Hypothalamus (tissue), 51 donors: ENCODE measurements at places on chromosomes 7 and 10.

DNA sequence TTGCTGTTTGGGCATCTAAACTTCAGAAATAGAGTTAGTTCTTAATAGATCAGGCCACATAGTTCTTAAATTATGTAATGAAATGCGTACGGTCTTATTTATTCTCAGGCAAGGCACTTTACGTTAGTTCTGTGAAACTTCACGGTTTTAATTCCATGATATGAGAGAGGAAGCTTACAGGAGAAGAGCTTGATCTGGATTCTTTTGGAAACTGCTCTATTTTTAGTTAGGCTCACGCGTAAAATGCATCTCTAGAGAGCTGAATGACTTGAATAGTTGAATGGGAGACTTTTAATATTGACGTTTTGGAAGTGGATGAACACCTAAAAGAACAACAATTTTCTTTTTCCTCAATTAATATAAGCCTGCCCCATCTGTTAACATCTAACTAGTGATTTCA, 71.1 kb downstream of the PRKG1 start:
- no peak for DNase-seq

- no peak for DNase-seq
Observed at GRCh38 chr7:37128327-37129034, 320.2 kb downstream of the ELMO1 start.

DNA sequence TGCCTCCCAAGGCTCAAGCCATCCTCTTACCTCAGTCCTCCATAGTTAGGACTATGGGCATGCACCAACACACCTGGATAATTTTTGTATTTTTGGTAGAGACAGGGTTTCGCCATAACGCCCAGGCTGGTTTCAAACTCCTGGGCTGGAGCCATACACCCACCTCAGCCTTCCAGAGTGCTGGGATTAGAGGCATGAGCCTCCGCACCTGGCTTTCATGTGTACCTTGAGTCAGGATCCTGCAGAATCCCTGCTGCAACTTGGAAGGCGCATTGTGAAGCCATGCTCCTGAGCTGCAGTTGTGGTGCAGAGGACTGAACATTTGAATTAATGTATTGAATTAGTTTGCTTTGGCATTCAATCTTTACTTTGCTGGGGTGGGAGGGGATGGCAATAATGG, 29.4 kb upstream of the NMT2 start:
- no peak for DNase-seq

DNA sequence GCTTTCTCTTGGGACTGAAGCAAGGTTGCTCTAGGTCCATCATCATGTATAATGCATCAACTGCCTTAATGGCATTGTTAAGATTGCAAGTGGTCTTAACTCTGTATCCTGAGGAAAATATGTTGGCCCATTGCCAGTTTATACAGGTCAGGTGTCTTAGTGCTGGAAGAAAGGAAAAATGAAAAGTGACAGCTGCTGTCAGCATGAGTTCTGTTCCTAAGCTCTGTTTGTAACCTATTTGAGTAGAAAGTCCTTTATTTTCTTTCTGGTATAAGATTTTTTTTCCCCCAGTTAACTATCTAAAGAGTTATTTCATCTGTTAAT, 127.2 kb downstream of the SRI start:
- DNase-seq: no peak

DNA sequence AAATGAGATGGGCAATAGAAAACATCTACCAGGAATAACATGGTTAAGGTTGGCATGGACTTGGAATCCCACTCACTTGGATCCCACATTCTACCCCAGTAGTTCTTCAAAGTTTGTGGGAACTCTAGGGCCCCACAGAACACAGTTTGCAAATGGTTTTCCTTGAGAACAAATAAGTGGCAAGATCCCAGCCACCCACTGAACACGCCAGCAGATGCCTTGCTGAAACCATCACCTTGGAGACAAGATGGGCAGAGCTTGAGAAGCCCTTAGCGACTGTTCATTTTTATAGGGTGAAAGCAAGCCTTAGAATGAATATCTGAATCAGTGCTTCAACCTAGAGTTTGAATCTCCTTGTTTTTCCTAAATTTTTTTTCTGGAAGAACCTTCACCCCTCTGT, 349.1 kb downstream of the RPS24 start:
- DNase-seq: no peak

DNA sequence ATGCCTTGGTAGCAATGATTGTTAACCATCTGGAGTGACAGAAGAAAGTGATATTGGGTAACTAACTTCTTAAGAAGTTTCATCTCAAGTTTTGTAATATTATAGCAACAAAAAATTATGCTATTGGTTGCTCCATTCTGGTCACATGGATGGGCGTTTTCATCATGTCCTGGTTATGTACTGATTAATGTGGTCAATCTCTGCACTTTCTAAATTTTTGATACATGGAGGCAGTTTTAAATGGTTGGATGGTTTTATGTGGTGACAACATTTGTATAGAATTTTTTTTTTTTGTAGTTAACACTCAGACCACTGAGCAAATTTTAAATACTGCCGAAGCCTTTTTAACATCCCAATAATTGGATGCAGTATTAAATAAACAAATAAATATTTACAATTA, 55.2 kb upstream of the CCAR1 start:
- no peak for DNase-seq

- DNase-seq: no peak
Observed at GRCh38 chr10:117663750-117664149, 121.2 kb downstream of the EMX2 start.

DNA sequence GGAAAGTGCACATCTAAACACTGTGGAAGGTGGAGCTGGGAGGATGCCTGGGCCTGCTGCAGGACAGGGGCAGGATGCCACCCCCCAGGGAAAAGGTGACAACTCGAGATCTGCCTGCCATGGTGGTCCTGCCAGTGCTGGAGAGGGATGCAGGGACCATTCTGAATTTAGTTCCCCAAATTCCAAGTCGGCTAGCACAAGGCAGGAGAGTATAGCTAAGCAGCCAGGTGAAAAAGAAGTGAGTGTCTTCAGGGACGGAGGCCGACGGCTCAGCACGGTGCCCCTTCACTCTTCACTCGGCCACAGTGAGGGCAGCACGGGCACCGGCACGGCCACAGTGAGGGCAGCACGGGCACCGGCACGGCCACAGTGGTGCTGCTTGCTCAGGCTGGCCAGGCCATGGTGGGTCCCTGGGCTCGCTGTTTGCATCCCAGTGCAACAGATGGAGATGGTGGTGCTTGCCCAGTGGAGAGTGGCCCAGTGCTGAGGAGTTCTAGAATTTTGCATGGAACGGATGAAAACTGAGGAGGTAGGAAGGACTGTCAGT, 161.3 kb upstream of the SHH start:
- no peak for DNase-seq

DNA sequence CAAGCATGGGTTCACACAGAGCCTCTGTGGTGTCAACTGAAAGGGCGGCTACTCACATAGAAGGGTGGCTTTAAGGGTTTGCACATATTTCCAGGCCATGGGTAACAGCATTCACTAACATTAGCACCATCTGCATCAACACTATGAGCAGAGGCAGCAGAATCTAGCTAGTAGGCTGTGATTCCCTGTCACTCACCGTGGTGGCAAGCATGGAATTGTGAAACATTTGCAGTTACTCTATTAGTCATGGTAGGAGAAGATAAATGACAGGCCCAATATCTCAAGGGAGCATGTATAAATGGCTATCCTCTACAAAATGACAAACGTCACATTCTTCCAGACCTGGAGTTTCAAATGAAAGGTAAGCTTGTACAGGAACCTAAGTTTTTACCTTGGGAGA, 32.2 kb upstream of the CUBN start:
- DNase-seq: no peak

DNA sequence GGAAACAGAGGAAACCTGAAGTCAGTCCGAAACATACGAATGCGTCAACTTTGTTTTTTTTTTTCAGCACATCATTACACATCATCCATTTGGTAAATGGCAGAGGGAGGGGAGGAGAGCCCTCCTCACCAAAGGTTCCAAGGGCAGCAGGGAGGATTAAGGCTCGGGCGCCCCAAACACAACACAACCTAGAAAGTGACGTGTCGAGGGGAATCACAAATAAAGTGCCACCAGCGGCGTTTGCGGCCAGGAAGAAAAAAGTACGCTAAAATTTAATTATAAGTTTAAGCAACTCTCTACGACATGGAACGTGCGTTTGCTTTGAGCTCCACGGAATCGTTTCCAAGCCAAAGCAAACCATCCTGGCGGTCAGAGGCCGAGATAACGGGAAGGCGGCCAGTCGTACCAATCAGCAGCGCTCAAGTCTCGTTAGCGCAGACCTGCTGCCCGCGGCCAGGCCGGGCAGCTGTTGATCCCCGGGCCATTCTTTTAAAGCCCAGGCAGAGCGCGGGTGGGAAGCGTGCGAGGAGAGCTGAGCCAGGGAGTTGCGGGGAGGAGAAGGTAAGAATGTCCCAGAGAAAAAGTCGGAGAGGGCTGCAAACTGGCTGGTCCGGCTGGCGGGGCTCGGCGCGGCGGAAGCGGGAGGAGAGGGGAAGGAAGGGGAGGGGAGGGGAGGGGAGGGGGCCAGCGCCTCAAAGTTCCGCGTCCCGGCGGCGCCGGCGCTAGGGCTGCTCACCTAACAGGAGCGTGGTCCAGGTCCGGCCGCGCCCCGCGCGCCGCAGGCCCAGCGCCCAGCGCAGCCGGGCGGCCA, 719 bp downstream of the DPY19L1 start:
- DNase-seq: peak; percentile 16

DNA sequence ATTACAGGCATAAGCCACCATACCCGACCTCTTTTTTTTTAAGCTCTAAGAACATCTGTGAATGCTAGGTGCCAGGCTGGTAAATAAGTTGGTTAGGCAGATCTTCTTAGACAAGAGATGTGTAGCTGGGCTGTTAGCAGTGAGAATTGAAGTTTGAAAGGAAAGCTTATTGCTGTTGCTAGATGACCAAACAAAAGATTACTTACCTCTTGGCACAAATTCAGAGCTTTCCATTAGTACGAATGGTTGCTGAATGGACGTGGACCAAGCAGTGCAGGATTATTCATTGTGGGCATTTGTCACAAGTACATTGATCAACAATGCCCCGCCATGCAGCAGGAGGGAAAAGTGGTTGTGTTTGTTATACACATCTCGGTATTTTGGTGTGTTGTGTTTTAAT, 131.2 kb downstream of the GFRA1 start:
- no peak for DNase-seq

DNA sequence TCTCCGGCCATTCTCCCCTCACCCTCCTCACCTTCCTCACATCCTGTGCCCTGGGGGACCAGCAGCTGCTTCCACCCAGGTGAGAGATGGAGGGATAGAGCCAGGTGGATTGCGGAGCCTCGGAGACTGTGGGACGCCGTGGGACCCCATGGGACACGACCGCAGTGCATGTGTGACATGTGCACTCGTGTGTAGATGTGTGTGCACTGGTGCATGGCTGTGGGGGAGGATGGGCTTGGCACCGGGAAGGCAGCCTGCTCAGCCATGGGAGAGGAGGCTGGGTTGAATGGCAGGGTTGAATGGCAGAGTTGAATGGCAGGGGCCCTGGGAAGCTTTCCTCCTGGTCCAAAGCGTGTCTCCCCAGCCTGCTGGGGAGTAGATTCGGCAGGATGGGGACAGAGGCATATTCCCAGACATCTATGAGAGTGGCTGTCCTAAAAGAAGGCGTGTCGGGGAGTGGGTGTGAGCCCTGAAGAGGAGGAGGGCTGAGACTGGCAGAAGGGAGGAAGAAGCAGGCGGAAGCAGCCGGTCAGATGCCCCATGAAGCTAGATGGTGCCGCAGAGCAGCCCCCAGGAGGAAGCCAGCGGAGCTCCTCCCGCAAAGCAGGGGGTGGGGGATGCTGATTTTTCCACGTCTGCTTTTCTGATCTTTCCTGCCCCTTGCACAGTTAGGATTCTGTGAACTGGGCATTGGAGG, 815 bp downstream of the GIMAP8 start:
- no peak for DNase-seq

DNA sequence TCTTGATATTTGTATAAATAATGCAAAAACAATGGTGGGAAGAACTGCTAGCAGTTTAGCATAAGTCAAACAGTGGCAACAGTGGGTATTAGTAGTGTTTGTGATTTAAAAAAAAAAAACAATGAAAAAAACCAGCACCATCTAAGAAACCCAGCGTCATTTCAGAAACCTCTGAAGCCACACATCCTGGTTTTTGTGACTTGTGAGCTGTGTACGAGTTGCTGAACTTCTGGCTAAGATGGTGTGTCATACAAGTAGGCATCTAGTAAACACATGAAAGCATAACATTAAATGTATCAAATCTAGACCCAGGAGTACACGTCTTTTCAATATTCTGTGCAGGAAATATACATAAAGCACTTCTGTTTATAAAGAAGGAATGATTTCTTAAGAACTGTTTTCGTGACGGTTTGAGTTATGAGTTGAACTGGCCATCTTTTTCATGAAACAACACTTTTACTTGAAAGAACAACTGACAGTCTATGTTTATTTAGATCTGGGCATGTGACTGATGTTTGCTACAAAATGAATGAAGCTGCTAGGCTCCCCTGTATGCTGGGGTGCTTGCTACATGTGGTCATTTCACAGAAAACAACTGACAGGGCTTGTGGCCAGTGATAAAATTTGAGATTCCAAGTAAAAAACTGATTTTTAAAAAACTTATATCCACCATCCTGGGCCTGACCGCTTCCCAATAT, 143.5 kb downstream of the PIP4K2A start:
- DNase-seq: no peak

GRCh38 chr10:11793762-11794479, 29.2 kb upstream of the PROSER2 start:
- DNase-seq: no peak

- DNase-seq: no peak
Observed at GRCh38 chr7:99393355-99394187, 14.8 kb downstream of the PDAP1 start.

DNA sequence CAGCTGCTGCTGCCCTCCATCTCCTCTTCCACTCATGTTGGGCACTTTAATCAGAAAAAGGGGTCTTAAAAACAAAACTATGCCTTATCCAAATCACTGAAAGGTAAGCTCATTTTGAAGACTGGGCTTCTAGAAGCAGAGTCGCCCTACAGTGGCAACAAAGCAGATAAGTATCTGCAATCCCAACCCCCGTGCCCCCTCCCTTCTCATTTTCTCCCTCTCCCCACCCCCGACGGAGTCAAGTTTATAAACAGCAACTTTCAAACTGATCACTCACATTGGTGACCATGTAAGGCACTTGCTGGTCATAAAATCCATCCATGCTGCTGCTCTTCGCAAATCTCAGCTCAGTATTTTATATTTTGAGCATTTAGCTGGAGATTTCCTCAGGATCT, 738 bp downstream of the ETV1 start:
- DNase-seq: no peak

GRCh38 chr10:58892031-58892531, 284.4 kb upstream of the PHYHIPL start:
- no peak for DNase-seq

GRCh38 chr10:79381804-79382221, 34.5 kb downstream of the PPIF start:
- DNase-seq: no peak
